ENCODE measurements at places on chromosomes 5 and 9.

DNA sequence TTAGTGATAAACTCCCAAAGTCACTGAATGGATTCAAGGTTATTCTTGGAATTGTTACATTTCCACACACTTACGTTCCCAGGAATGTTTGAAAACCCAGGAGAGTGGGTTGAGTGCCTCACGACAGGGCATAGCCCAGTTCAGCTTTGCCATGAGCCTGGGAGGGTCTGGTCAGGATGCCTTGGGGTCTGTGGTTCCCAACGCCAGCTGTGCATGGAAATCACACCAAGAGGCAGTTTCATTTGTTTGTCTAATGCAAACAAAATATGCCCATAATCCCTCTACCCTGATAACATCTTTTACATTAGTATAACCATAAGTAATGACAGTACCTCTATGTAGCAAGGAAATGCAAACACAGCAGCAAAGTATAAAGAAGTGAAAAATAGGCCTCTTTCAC, 25.3 kb upstream of the MSX2 start:
- no peak for DNase-seq

DNA sequence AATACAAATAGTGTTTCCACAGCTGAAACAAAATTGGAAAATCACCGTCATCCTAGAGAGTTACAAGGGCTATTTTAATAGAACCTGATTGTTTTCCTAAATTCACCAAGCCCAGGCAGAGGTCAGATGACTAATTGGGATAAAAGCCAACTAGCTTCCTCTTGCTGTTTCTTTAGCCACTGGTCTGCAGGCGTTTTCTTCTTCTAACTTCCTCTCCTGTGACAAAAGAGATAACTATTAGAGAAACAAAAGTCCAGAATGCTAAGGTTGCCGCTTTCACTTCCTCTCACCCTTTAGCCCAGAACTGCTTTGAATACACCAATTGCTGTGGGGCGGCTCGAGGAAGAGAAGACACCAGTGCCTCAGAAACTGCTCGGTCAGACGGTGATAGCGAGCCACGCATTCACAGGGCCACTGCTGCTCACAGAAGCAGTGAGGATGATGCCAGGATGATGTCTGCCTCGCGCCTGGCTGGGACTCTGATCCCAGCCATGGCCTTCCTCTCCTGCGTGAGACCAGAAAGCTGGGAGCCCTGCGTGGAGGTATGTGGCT, at the start of gene TLR4:
Gene TLR4 (plus strand): TSS at position 380 of the 552 bp plus-strand sequence. CDS start 70 bp downstream, at position 450.
- peak; percentile 84 for DNase-seq

GRCh38 chr5:135439231-135440205, 7.6 kb downstream of the DCANP1 start:
- no peak for DNase-seq

DNA sequence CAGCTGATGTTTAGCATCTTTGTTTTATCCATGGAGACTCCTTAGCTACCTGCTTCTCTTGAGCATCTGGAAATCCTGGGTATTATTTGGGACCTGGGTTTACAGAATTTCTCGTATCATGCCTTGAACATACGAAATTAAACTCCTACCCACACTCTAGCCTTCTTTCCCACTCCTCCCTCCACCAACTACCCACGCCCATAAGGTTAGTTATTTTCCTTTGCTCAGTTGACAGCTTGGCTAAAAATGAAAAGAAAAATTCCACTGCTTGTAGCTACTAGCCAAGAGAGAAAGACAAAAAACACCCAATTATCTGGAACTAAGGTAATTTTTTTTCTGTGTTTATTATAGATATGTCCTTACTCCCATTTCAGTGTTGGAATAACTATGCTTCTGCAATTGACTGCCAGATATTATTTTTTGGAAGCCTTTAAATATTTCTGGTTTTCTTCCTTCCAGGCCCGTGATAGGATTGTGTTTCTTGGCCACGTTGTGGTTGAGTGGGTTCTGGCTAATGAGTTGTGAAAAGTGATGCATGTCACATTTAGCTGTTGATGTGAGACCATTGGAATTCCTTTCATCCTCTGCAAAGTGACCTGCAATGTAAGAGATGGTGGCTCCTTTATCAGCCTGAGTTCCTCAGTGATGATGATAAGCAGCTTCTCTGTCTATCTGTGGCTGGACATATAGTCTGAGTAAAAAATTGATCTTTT, 308.1 kb downstream of the LRRC70 start:
- DNase-seq, result peak; percentile 61

- DNase-seq, result no peak
Observed at GRCh38 chr9:20065796-20066700, 277.2 kb upstream of the SLC24A2 start.

- no peak for DNase-seq
Observed at GRCh38 chr5:180467028-180467975, 26.9 kb upstream of the CNOT6 start.

- DNase-seq, result no peak
Observed at GRCh38 chr9:126819482-126819881, 14.6 kb downstream of the ZBTB43 start.

DNA sequence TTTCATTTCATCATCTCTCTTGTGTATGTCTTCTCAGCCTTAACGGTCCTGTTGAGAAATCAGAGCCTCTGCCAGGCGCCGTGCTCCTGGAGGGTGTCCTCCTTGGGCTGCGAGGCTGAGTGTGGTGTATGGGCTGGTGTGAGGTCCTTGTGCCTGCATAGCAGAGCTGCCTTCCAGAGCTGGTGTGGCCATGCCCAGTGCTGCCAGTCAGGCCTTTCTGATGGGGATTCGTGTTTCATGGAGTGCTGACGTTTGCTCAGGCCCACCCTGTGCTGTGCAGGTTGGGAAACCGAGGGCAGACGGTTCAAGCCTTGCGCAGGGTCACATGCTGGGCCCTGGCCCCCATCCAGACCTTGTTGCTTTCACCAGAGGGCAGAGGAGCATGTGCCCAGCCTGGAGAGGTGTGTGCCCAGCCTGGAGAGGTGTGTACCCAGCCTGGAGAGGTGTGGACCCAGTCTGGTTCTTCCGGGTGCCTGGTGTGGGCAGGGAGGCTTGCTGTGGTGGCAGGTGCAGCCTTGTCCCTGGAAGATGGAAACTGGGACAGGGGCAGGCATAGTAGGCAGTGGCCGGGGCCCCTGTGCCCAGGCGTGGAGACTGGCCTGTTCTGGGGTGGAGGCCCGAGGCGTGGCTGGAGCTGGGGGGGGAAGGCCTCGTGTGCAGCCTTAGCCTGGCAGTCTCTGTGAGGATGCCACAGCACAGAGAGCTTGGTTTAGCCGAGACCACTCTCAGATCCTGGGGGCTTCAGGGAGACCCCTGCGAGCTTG, 84.0 kb downstream of the RXRA start:
- DNase-seq, result no peak

DNA sequence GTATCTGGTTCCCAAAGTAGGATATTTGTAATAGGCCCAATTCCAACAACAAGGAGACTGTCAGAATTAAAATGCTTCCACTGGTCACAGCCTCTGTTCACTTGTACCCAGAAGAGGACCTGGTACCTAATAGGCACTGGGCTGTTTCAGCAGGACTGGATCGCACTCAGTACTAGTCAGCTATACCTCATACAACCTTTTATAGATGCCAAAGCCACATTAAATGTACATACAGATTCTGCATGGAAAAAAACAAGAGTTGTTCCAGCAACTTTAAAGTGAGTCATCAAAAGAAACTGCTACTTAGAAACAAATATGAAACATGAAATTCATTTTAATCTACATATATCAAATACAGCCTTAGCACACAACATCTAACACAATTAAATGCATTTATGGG, 87.5 kb downstream of the GPR21 start:
- DNase-seq, result no peak

GRCh38 chr5:83076742-83077661, at the start of the genes TMEM167A and XRCC4:
TMEM167A (minus strand) TSS chr5:83077394; CDS start chr5:83077323, 71 bp downstream.
XRCC4 (plus strand) TSS chr5:83077547; CDS start chr5:83104920, 27,373 bp downstream.
- DNase-seq, result peak; percentile 99

GRCh38 chr5:111734013-111734412, 23.0 kb downstream of the NREP start:
- DNase-seq, result peak; percentile 53

GRCh38 chr5:124460642-124461041, 285.8 kb downstream of the ZNF608 start:
- no peak for DNase-seq

GRCh38 chr5:110932755-110933488, 138.6 kb upstream of the TSLP start:
- no peak for DNase-seq

DNA sequence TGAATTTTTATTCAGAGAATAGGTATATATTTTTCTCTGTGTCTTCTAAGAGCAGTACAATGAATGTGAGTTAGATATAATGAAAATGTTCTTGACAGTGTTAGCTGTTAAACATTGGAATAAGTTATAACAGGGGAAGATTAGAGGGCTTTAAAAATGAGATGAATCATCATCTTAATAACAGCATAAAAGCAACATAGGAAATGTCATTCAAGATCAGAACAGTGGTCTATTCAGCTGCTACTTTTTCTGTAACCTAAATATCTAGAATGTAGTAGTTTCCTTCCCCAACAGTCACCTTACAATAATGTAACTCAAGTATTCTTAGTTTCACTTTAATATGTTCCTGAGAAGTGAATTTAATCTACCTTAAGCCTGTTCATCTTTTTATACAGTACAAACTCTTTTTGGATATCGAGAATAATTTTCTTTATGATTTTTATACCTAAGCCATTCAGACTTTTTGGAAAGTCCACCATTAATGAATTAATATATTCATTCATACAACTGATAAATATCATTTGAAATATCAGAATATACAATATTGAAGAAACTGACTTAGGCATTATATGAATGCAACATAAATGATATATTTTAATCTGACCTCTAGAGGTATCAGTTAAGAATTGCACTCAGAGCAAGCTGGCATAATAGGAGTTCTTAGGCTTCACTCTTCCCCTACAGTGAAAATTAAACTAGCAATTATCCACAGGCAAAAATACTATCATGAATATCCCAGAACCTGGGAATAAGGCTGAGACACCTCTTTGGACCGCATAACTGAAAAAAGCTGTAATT, 66.1 kb upstream of the EDIL3 start:
- no peak for DNase-seq

DNA sequence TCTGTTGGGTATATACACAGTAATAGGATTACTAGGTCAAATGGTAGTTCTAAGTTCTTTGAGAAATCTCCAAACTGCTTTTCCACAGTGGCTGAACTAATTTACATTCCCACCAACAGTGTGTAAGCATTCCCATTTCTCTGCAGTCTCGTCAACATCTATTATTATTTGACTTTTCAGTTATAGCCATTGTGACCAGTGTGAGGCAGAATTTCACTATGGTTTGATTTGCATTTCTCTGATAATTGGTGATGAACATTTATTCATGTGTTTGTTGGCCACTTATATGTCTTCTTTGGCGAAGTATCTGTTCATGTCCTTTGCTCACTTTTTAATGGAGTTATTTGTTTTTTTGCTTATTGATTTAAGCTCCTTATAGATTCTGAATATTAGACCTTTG, 596.2 kb upstream of the DAB2 start:
- DNase-seq, result no peak

DNA sequence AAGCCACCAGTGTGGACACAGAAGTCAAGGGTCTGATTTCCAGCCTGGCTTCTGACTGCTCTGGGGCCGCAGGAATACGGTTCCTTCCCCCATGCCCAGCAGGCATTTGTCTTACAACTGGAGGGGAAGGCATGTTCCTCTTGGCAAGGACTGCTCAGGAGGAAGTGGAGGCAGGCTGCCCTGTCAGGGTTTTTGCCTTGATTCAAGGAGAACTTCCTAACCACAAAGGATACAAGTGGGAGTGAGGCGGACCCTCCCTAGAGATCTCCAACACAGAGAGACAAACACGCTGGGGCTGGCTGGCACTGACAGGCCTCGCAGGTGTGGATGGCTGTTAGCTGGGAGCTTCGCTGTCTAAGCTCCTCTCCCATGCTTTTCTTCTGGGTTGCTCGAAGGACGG, 19.1 kb downstream of the TGFBI start:
- DNase-seq, result no peak

DNA sequence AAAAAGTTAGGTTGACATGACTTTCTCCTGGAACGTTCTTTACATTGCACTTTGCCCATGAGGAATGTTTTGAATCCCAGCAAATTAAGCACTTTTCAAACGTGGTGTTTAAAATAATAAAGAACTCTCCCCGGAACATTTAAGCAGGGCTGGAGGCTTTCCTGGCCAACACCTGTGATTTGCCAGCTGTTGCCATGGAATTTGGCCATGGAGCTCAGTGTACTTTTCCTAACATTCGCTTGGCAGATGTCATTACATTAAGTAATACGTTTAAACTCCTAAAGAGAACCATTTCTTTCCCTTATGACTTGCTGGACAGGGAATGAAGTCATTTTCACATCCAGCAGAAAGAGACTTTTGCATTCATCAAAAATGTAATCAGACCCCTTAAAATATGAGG, 146.1 kb downstream of the GAS1 start:
- no peak for DNase-seq

DNA sequence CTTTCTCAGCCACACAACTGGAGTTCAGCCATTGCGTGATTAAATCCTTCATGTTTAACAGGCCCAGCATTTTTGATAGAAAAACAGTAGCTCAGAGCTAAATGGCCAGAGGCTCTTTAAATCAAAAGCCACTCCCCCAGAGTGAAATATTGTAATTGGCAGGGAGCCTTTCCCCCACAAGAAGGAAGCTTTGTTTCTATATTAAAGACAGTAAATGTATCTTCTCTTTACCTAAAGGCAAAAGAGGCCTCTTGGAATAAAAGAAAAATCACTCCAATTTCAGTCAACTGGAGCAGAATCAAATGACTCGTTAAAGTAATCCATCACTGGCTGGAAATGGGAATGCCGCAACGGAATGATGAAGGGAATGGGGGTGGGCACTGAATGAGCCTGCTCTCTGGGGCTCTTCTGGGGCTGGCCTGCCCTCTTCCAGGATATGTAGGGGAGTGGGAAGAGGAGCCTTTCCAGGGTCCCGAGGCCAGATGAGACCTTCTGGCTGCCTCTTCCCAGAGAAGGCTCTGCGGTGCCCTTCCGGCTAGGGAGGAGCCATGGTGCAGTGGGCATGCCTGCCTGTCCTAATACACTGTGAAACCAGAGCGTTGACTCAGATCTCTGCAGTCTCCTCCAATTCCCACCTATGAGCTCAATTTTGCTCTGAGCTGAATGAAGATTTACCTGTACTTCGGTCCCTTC, 45.2 kb downstream of the ANKDD1B start:
- no peak for DNase-seq

GRCh38 chr5:15571081-15571480, 71.1 kb downstream of the FBXL7 start:
- no peak for DNase-seq

- DNase-seq, result peak; percentile 78
Observed at GRCh38 chr5:4584982-4585381, 555.1 kb upstream of the ADAMTS16 start.

- DNase-seq, result no peak
Observed at GRCh38 chr5:95102080-95102479, 182.8 kb downstream of the MCTP1 start.

- DNase-seq, result no peak
Observed at GRCh38 chr5:102119252-102119651, 176.8 kb downstream of the SLCO4C1 start.
